Activated CD4-positive, alpha-beta T cell treated with anti-CD3 and anti-CD28 coated beads, Interleukin-2, Interleukin-6, amounts not matched to agents 100 ng/mL and 50 ng/mL, durations not matched to agents 16 hours and 8 hours (primary cell): ENCODE measurements at places on chromosomes 11 and 22.

- no peak for DNase-seq
These were observed 563 bp upstream of the PPIL2 start for GRCh38 chr22:21665047-21665851.

DNA sequence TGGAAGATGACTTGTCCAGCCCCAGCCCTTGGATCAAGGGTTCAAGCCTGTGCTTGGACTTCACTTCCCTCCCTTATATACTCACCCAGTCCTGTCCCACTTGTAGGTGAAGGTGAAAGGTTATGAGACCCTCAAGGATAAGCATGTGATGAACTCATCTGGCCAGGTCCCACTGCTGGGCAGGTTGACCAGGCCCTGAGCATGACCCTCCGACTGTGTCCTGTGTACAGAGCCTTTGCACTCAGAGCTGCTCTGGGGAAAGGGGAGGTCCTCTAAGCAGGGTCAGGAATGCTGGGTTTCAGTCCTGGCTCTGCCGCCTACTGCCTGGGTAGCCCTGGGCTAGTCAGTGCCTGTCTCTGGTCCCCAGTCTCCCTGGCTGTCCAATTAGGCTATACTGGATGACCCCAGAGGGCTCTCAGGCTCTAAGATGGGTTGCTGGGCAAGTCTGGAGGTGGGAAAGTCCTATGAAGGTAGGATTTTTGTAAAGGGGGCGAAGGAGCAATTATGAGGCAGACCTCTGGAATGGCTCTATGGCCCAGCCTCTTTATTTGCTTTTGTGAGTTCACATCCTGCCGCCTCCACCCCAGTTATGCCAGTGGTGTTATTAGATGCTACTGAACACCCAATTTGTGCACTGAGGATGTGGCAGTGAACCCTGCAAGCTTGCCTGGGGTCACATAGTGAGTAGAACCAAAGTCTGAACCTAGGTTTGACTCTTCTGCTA is 14.1 kb downstream of the DGAT2 start:
- DNase-seq = no peak

- DNase-seq = no peak
These were observed 30.8 kb upstream of the TCF20 start for GRCh38 chr22:42301077-42301741.

DNA sequence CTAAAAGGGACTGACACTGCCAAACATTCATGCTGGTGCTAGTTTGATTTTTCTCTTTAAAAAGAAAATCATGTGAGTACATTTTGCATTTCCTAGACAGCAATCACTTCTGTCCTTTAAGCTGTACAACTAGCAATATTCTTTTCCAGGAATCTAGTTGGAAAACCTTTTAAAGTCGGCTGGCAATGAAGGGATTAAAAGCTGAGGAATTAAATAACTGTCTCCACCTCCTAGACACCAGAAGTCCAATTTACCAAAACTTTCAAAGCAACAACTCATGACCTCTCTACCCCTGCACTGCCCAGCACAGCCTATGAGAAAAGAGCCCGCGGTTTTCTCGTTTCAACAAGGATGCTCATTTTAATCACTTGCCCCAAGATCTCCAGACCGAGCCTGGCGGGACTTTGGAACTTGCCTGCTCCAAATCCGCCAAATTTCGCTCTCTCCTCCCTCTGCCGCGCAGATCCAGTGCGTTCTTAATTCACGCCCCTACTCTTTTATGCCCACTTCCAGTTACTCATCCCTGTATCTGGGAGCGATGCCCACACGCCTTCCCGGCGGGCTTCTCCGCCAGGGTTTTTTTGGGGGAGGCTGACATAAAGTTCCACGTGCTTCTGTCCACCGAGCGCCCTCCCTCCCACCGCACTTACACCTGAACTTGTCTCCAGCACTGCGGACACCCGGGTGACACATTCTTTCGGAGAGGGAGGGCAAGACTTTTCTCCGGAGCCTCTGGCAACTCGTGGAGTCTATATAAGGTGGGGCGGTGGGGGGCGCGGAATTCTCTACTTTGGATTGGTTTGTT is 2.5 kb downstream of the MPPED2 start:
- no peak for DNase-seq

GRCh38 chr11:43358279-43358800 is 380 bp upstream of the TTC17 start:
- no peak for DNase-seq

- DNase-seq = no peak
These were observed 50.4 kb upstream of the TEAD1 start for GRCh38 chr11:12623869-12624268.

DNA sequence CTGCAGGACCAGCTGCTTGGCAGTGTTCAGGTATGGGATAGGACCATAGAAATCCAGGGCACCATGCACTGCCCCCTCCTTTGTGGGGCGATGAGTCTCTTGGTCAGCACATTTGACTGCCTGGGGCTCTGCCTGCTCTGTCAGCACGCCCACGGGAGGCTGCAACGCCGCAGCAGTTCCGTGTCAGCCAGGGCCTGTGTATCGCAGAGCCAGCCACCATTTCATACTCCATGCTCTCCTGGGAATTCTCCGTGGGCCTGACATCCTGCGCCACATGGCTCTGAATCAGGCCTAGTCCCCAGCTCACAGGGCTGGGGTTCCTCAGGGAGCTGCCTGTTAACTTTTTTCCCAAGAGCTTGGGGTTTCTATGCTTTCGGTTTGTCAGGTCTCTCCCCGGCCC is 16.9 kb upstream of the RELT start:
- DNase-seq = no peak

DNA sequence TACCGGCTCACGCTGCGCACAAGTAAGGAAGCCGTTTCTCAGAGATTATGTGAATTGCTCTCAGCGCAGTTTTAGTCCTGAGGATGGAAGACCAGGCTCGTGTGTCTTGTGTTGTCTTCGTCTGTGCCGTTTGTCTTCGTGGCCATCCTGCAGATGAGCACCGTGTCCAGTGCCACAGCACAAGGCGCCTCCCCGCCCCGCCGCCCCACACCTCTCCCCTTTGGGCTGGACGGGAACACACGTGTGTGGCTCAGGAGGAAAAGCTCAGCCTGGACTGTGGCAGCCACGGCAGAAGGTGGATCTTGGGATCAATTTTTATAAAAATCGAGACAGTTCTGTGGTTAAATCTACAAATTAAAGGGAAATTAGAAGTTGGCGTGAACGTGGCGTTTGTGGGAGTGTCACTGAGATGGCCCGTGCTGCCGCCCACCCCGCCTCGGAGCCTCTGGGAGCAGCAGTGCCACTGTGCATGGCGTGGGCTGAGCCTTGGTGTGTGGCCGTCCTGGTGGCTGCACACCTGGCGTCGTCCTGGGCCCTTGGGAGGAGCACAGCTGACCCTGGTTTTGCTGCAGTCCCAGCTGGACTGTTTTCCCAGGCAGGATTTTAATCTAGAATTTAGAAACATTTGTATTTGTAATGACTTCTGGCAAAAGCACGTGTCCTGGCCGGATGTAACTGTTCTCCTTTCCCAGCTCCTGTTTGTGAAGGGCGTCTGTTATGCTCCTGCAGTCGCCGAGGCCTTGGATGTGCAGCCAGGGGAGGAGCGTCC is 25.8 kb downstream of the MUC6 start:
- no peak for DNase-seq

DNA sequence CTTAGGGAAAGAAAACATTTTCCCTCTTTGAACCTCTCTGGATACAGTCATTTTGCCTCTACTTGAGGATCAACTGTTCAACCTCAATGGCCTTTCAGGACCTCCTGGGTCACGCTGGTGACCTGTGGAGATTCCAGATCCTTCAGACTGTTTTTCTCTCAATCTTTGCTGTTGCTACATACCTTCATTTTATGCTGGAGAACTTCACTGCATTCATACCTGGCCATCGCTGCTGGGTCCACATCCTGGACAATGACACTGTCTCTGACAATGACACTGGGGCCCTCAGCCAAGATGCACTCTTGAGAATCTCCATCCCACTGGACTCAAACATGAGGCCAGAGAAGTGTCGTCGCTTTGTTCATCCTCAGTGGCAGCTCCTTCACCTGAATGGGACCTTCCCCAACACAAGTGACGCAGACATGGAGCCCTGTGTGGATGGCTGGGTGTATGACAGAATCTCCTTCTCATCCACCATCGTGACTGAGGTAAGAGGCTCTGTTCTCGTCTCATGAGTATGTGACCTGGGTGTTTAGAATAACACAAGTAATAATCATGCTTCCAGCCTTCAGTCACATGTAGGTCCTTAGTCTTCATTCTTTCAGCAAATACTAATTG is 495 bp downstream of the SLC22A9 start:
- no peak for DNase-seq

GRCh38 chr22:49934891-49935557 is 16.6 kb downstream of the CRELD2 start:
- DNase-seq = peak; percentile 94

DNA sequence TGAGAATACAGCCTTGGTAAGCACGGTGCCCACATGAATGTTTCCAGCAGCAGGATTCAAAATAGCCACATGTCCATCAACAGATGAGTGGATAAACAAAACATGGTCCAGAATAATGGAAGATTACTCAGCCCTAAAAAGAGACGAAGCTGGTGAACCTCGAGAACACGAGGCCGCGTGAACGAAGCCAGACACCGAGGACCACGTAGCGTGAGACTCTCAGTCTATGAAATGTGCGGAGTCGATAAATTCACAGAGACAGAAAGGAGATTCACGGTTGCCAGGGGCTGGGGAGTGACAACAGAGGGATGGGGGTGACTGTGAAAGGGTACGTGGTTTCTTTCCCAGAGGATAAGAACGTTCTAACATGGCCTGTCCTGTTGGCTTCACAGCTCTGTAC is 2.9 kb upstream of the ASCL2 start:
- no peak for DNase-seq

DNA sequence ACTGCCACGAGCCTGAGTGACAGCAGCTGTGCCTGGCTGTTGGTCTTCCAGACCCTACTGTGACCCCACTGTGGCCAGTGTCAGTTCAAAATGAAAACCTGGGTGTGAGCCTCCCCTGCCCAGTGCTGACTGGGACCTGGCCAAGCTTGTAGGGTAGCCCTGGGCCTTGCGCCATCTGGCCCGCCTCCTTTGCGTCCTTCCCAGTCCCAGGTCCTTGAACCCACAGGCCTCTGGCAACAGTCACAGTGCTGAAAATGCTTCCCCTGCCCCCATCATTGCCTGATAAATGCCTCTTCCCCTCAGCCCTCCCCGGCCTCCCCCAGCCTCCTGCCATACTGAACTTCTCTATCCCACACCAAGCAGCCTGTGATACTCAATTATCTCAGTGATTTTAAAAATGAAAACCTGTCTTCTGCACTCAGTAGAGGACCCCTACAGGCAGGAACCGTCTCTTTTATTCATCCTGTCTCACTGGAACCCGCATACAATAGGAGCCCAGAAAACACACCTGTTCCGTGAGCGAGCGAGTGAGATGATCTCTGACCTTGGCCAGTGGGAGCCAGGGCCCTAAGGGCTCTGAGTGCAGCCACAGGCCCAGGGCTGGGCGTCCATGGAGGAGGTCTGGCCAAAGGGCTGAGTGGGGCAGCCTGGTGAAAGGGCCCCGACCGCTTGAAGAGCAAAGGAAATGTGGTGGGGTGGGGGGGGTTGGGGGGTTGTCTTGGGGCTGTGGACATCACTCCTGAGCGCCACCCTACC is 49.7 kb upstream of the TTLL12 start:
- DNase-seq = no peak

GRCh38 chr11:11444027-11444803 is 91.2 kb upstream of the CSNK2A3 start:
- no peak for DNase-seq

DNA sequence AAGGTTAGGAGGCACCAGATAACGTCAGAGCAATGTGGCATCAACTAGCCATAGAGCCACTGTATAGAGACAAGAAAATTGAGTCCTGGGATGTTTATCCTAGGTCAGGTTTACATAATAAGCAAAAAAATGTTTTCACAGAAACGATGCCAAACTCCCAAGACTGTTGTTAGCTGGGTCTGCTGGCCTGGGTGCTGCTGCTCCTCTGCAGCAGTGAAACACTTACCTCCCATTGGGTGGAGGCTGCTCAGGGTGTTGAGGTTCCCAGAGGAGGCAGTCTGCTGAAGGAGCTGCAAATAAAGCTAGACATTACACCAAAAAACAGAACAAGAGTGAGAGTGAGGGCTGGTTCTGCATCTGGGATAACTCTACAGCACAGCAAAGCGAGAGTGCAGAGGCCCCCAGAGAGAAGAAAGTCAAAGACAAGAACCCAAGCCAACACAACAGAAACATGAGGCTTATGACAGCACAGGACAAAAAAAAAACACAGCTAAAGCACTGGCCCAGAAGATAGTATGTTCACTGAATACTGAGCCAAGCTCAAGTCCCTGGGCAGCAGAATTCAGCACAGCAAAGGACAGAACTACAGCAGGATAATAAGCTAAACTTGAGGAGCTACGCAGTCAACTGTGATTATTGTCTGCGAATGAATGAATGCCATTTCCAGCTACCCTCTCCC is 29.9 kb upstream of the RAPSN start:
- no peak for DNase-seq

- no peak for DNase-seq
These were observed 49.7 kb upstream of the BIRC3 start for GRCh38 chr11:102267609-102268008.

- no peak for DNase-seq
These were observed 10.0 kb downstream of the IL18BP start for GRCh38 chr11:72008728-72009127.

DNA sequence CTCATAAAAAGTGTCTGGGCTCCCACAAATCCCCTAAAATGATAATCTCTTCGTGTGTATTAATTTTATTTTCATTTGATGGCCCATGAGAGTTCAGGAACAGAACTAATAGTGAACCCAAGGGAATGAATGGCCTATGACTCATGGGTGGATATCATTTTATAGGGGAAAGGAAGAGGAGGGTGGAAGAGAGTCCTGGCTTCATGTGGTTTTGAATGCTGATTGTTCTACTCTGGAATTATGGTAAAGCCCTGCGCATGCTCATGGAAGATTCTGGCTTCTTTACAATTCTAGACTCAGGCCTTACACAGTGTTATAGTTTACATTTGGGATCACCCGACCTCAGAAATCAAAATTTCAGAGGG is 35.2 kb downstream of the MAML2 start:
- no peak for DNase-seq

GRCh38 chr11:120314861-120315260 is 10.2 kb upstream of the TLCD5 start:
- no peak for DNase-seq

DNA sequence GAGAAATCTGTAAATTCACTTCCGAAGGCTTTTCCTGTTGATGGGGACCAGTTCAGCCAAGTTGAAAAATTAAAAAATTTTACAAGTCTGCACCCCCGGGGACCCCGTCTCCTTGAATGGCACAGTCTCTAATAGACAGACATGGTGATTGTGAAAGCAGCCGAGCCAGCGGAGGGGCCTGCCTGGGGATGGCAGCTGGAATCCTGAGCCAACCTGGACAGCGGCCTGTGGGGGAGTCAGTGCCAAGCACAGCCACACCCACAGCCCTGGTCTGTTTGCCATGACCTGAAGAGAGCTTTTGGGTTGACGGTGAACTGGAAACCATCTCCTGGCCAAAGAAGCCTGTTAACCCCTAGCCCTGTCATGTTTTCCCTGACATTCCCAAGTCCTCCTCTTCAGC is 64.7 kb downstream of the PARVG start:
- no peak for DNase-seq

- no peak for DNase-seq
These were observed 16.7 kb upstream of the CRY2 start for GRCh38 chr11:45830596-45830995.
